ENCODE measurements at places on chromosomes 7 and 10.

DNA sequence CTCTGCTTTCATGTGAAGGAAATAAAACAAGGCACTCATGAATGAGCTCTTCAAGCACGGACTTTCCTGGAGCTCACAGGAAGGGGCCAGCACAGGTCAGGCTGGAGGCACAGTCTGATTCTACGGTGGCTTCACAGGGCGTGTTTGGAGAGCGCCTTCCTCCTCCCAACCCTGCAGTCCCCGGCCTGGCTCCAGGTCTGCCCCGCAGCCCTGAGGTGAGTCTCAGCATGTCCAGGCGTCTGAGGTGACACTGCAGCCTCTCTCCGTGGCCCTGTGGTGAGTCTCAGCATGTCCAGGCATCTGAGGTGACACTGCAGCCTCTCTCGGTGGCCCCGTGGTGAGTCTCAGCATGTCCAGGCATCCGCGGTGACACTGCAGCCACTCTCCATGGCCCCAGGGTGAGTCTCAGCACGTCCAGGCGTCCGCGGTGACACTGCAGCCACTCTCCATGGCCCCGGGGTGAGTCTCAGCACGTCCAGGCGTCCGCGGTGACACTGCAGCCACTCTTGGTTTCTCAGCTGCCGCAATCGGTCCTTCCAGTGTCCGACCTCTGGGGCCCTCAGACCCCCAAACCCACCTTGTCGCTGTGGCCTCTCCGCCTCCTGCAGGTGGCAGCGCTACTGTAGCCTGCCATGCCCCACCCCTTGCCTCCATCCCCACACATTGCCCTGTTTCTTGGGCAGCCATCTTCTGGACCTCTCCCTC, 381.7 kb downstream of the DNAJB6 start:
- no peak for DNase-seq

GRCh38 chr10:110433740-110434139, 64.0 kb upstream of the DUSP5 start:
- DNase-seq = no peak

DNA sequence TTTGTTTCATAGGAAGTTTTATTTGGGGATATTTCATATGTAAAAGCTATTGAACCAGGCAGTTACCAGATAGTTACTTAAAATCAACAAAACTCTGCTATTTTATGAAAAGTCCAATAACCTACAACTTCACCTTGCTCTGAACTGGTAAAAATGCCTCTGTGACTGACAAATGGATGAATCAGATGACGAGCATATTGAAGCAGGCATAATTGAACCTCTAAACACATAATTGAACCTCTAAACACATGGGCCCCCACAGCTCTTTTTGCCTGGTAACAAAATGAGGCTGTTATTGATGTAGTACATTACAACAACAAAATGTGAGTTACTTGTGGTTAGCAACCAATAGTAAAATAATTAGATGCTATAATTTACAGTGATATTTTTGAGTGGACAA, 99.7 kb downstream of the MBL2 start:
- DNase-seq = no peak

GRCh38 chr7:41163991-41164390, 538.9 kb downstream of the INHBA start:
- DNase-seq = no peak

DNA sequence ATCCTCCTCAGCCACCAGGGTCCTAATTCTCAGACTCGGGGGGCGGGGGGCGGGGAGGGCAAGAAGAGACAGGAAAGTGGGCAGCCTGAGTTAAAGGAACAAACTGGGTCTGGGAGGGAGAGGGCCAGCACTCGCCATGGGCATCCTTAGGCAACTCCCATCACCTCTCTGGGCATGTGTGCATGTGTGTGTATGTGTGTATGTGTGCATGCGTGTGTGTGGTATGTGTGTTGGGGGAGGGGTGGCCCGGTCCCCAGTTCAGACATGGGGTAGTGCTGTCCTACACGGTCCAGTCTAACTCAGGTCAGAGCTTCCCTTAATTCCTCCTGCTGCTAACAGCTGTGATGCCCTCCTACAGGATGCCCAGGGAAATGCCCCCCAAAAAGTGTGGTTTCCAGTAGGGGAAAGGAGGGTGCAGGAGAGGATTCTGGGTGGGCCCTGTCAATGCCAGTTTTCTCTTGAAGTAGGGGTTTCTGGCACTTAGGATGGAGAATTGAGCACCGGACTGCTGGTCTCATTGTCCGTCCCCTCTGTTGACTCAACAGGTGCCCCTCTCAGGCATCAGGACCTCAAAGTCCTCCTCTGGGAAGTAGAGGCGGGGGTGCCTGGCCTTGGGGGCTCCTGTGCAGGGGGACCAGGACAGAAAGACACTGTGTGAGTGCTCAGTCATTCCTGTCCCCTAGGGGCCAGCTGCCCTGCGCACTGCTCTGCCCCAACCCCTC, 15.1 kb upstream of the ZMIZ1 start:
- DNase-seq = no peak

DNA sequence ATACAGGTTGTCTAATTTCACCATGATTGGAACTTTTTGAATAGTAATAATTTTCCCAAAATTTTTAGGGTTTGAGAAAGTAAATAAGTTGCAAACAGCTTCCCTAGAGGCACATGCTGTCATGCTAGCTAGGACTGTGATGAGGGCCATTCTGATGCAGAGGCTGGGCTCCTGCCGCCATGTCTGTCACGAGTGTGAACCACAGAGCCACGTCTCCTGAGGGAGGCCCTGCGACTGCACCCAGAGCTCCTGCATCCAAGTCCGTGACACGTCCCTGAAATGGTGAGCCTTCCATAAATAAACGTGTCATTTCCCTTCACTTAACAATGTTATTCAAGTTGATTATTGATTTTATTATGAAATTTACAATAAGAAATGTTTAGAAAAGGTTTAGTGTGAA, 40.0 kb downstream of the C10orf120 start:
- no peak for DNase-seq

- DNase-seq = no peak
These were observed 205.2 kb downstream of the TMEM26 start for GRCh38 chr10:61248013-61248412.

GRCh38 chr10:62079885-62080559, 178.5 kb downstream of the ARID5B start:
- no peak for DNase-seq

All from vagina (tissue), 2 donors.